Skin of body (tissue), 3 donors: ENCODE measurements at places on chromosomes 16 and 17. TPM values are rescaled to one million over a fixed set of nuclear protein-coding genes. Genes with fewer than 3 reads are reported as not detected.

SLC22A31 gene
- total RNA-seq: 2.6 TPM

DNA sequence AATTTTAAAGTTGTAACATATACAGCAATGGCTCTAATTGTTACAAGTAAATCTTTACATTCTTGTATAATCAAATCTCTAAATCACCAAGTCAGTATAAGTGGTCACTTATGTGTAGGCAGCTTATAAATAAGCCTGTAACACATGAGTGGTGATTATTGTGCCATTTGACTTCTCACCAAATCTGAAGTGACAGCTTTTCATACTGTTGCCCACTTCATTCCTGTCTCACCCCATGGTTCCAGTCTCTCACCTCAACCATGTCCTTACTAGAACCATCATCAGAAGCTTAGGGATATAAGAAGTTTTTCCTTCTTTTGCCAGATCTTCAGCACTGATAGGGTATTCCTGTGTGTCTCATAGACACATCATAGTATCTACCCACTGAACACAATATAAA lies 23.5 kb downstream of the TNRC6A start:
- no peak for DNase-seq

DNA sequence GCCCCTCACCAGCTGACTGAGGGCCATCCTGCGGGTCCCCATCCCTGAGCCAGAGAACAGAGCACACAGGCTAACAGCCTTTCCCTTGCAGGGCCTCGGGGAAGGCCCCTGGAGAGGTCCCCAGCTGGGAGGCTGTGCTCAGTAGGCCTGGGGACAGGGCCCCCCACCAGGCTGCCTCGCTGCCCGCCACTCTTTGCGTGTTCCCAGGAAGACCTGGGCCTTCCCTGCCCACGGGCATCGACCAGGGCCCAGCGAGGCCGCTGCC lies 785 bp downstream of the HID1 start:
- DNase-seq: no peak

DNA sequence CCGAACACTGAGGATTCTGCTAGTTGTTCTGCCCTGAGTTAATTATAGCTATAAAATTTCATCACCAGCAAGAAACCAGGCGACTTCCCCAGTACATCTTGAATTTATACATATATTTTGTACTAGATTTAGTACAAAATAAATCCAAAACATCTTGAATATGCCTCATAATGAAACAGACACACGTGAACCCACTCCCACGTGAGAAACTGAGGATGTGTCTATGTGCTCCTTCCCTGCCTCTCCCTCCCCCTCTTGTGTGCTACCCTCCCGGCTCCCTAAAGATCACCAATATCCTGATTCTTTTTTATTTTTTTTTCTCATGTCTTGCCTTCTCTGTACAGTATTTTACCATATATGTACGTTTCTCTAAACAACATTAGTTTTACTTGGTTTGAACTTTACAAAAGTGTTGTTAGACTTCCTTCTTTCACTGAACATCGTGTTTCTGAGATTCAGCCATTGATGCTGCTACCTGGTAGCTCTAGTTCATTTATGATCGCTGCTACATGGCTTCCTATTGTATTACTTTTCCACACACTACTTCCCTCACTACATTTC lies 1.1 kb upstream of the LCMT1 start:
- DNase-seq: no peak

DNA sequence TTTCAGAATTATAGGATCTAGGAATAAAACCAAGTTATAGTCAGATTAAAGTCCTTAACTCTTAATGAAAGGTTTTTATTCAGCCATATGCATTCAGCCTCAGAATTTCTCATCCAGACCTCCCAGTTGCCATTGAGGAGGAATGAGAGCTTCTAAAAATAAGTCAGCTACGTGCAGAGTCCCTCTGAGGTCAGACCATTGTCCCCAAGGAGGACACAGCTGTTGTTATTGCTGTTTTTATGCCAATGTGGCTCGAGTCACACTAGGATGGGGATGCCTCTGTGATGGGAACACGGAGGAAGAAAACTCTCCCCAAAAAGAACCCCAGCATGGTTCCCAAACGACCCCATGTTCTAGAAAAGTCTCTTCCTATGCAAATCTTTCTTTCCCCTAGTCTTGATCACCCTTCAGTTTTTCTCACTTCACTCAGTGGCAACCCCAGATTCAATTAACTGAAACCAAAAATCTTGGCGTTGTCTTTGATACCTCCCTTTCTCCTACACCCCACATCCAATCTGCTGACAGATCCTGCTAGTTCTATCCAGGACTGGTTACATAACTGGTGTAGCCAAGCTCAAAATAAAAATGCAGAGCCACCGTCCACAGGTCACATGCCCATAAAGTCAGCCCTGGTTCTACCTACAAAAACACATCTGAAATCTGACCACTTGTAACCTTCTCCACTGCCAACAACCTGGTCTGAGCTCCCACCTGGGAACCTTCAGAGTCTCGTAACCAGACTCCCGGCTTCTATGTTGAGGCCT lies 138.2 kb upstream of the ERCC4 start:
- DNase-seq: no peak

MT1H gene
- not detected for total RNA-seq

ZNF597 gene
- 2.6 TPM for total RNA-seq

DNA sequence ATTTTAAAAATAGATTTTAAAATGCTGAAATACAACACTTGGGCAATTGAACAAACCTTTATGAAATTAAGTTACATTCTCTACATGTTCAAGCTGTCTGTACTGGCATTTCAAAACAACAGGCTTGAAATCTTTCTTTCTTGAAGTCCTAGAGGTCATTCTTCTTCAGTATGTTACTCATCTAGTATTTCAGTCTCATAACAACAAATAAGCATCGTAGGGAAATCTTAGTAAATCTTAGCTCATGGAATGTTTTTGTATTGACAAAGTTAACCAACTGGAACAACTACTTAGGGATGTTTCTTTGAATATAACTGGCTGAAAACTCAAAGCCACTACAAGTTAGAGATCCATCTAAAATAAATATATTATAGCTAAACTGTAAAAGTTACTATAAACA lies 96.6 kb downstream of the KIF2B start:
- DNase-seq: no peak

DNA sequence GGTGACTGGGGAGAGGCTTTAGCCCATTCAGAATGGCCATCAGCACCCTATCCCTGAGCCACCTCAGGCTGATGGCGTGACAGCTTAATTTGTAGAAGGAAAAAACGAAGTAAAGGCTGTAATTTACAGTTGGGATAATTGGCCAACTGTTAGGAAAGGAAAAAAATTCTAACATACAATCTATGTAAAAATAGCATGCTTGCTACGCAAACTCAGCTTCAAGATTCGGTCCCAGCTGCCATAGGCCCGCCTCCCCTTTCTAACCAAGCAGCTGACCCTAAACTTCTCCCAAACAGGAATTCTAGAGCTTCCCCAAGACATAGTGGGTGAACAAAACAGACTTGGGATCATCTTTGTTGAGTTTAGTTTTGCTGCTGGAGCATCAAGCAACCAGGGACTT lies 4.9 kb downstream of the SEZ6 start:
- no peak for DNase-seq

RDM1 gene
- total RNA-seq: 0.79 TPM

PDIA2 gene
- total RNA-seq: 1.1 TPM

GRCh38 chr16:78175287-78175686 lies 75.8 kb downstream of the WWOX start:
- no peak for DNase-seq

KCNJ12 gene
- total RNA-seq: 3.1 TPM

DNA sequence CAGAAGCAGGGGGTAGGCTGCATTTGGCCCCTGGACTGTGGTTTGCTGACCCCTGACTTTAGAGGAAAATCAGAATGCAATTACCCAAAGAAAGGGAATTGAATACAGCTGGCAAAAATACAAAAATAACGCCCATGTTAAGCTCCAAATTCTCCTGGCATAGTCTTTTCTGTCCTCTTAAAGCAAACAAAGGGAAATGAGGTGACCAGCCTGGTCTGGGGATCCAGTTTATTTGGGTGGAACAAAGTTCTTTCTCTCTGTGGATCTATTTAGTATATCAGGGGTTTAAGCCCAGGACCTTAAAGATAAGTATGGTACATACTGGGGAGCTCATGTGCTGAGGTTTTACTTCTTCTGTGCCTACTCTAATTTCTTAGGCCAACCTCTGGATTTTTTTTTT lies 23.5 kb downstream of the DNAJA2 start:
- DNase-seq: no peak

TBC1D3D gene
- 2.3 TPM for total RNA-seq

ALDOC gene
- total RNA-seq: 15.4 TPM

- no peak for DNase-seq
These were observed 67.1 kb upstream of the DOC2B start for GRCh38 chr17:248337-249235.

GRCh38 chr16:3971261-3971660 lies 90.7 kb upstream of the CREBBP start:
- no peak for DNase-seq

DNA sequence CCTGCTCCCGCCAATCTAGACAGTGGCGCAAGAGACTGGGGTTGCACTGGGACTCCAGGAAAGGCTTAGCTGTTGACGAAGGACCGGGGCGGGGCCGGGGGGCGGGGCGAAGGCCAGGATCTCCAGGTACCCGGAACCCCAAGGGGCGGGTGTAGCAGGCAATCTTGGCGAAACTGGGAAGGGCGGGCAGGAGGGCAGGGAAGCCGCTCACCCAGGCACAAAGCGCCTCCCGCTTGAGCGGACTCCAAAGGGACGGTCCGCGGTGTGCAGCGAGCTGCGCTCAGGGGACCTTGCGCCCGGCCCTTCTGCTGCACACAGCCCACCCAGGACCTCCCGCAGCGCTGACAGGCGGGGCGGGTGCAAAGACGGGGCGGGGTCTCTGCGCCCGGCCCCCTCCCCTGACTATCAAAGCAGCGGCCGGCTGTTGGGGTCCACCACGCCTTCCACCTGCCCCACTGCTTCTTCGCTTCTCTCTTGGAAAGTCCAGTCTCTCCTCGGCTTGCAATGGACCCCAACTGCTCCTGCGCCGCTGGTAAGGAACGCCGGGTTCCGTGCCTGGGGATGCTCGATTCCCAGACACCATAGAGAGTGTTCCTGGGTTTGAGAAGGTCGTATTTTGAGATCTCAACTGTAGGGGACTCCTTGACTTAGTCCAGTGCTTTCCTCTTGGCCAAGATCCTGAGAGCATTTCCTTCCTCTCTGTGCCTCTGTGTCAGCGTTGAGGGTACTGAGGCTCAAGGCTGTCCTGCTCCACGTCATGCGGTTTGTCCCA lies at the start of gene MT1F:
Gene MT1F (plus strand): TSS at position 405 of the 772 bp plus-strand sequence. CDS start 100 bp downstream, at position 505.
- no peak for DNase-seq

TCAP gene
- total RNA-seq: 20.7 TPM

CD300A gene
- 6.0 TPM for total RNA-seq

GRCh38 chr17:67506966-67507365 lies 129.9 kb downstream of the PITPNC1 start:
- no peak for DNase-seq

KIF18B gene
- total RNA-seq: 2.8 TPM

GRCh38 chr16:56300891-56301850 lies 109.9 kb downstream of the GNAO1 start:
- DNase-seq: peak; percentile 4

DNA sequence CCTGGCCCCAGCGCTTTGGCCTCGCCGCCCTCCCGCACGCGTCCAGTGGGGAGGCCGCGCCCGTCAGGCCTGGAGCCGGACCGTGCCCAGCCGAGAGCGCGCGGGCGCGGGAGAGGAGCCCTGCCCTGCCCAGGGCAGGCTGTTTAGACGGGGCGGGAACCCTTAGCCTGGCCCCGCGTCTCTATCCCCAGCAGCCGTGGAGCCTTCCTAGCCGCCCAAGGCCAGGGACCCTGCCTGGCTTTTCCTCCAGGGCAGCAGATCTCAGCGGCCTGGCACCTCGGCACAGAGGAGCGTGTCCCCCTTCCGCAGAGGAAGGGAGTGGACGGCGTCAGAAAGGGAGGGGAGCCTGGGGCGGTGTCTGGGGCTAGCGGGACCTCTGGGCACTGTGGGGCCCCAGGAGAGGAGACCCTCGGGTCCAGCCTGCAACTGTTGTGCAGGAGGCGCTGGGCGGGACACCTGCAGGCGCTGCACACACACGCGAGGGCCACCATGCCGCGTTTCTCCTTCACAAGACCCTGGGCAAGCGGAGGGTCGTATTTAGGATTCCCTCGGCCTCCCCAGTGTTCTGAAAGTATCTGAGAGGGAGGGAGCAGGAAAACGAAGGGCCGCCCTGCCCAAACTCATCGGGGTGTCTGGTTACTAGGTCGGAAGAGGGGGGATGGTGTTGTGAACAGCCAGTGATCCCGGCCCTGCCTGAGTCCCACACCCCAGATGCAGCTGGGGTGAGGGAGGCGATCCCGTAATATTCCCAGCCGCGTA lies 2.3 kb upstream of the NPTX1 start:
- no peak for DNase-seq

CDIP1 gene
- 6.6 TPM for total RNA-seq

GRCh38 chr17:73462823-73463222 lies 151.0 kb upstream of the CDC42EP4 start:
- DNase-seq: no peak

RNU2-1 gene
- total RNA-seq: not detected

- DNase-seq: no peak
These were observed 10.1 kb downstream of the ULK2 start for GRCh38 chr17:19857640-19858039.
